Right ventricle myocardium inferior (tissue), 1 donor: ENCODE measurements at places on chromosomes 16 and 17.
A peak's percentile ranks its signal among the peaks of the same experiment; 100 is the strongest.

DNA sequence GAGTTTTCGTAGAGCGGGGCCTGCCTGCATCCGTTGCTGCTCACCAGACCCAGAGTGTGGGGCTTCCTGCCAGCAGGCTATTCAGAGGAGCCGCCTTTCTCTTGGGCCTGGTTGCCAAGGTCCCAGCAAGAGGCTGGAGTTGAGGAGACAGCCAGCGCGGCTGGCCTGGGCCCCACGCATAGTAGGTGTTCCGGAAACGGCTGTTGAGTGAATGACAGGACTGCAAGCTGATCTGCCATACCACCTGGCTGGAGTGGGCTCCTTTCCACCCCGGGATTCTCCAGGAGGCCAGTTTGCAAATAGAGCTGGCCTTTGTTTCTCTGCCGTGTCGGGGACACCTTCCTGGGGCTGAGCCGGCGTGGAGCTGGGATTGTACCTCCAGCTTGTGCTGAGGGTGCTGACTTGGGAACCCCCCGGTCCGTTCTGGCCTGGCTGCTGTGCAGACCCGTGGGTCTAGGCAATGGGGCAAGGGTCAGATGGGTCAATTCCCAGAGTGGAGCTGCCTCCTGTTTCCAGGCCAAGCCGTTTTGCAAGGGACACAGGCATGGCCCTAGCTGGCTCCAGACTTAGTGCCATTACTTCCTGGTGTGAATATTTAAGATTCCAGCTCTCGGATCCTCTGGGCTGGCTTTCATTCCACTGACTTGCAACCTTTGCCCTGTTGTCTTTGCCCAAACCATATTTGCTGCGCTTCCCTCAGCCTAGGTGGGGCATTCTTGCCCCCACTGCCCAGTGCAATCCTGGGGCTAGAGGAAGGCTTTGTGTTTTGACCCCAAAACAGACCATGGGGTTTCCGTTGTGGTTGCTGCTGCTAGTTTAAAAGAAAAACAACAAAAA lies 68.8 kb downstream of the CMIP start:
- peak; percentile 85 for DNase-seq

- DNase-seq = no peak
Measured at GRCh38 chr16:85715169-85716021, 26.6 kb upstream of the GINS2 start.

- DNase-seq = no peak
Measured at GRCh38 chr16:53216798-53217197, 162.0 kb downstream of the CHD9 start.

DNA sequence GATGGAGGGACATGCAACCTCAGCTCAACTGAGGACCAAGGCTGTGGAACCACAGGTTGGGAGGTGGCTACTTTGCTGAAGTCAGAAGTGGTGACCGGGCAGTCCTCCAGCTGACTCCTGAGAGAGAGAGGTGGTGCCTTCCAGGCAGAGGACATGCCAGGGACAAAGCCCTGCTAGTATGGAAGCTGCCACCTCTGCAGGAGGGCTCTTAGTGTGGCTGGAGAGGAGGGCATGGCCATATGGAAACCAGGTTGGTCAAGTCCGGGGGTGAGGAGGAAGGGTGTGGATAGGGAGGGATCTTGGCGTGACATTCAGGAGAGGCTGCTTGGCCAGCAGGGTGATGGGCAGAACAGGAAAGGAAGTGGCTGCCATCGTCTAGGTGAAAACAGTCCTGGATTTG lies 5.7 kb downstream of the C16orf86 start:
- DNase-seq = no peak

DNA sequence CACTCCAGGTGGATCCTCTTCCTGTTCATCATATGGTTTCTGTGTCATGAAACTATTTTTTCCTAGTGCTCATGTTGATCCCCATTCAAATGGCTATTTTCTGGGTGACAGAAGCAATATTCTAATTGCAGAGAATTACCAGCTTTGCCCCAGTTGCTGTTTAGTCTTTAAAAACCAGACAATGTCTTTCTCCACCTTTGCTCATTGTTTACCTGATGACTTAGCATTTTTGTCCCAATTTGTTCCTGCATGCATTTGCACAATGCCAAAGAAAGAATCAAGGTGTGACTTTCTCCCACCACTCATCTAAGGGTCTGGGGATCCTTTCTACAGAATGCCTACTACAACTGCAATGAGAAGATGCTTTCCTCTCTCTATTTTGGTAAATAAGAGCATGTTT lies 439.9 kb upstream of the MAF start:
- no peak for DNase-seq

GRCh38 chr17:64354396-64354795 lies 36.3 kb downstream of the PECAM1 start:
- DNase-seq = no peak
